Activated CD8-positive, alpha-beta memory T cell treated with anti-CD3 and anti-CD28 coated beads, Interleukin-2, amount 50 U/mL, for 4 hours (primary cell): ENCODE measurements at places on chromosomes 5 and 9.

- no peak for DNase-seq
Measured at GRCh38 chr9:110997847-110998246, 40.4 kb downstream of the LPAR1 start.

GRCh38 chr5:149175346-149176105, 34.2 kb downstream of the ABLIM3 start:
- no peak for DNase-seq

- DNase-seq, result no peak
Measured at GRCh38 chr5:138111937-138112336, 27.3 kb downstream of the NME5 start.

GRCh38 chr5:119418606-119419100, 33.6 kb upstream of the HSD17B4 start:
- DNase-seq, result no peak

DNA sequence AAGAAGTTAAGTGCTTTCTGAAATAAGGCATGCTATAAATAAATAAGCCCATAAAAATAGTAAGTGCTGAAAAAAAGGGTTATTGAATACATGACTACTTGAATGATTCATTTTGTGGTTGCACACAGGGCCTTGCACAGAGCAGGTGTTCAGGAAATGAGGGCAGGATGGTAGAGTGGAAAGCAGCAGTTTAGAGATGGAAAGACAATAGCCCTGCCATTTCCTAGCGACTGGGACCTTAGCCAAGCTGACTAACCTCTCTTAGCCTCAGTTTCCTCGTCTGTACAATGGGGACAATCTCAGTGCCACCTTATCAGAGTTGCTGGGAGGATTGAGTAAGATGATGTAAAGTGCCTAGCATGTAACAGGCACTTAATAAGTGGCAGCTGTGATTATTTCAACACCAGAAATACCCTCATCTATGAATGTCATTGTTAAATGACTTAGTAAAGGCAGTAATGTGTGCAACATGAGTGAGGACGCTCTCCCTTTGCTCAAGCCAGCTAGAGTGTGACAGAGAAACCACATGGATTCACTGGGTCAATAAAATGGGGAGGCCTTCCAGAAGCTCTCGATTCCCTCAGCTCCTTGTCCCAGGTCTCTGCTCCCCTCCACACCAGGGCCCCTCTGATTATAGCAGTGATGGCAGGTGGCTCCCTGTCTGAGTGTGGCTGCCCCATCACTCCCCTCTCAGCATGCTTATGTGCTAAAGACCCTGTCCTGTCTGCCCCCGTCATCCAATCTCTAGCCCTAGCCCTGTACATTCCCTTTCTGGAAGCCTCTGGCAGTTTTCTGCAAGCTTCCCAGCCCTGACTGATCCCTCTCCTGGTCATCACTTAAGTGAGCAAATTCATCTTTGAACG, 16.0 kb upstream of the PHF19 start:
- peak; percentile 55 for DNase-seq

GRCh38 chr5:154221371-154221896, 30.9 kb downstream of the GALNT10 start:
- peak; percentile 53 for DNase-seq

- no peak for DNase-seq
Measured at GRCh38 chr5:113344973-113345940, 89.5 kb downstream of the TSSK1B start.

DNA sequence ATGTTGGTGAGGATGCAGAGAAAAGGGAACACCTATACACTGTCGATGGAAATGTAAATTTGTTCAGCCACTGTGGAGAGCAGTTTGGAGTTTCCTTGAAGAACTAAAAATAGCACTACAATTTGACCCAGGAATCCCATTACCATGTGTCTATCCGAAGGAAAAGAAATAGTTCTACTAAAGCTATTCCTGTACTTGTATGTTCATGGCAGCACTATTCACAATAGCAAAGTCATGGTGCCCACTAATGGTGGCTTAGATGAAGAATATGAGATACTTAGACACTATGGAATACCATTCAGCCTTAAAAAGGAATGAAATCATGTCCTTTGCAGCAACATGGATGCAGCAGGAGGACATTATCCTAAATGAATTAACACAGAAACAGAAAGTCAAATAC, 50.2 kb upstream of the CAST start:
- no peak for DNase-seq

DNA sequence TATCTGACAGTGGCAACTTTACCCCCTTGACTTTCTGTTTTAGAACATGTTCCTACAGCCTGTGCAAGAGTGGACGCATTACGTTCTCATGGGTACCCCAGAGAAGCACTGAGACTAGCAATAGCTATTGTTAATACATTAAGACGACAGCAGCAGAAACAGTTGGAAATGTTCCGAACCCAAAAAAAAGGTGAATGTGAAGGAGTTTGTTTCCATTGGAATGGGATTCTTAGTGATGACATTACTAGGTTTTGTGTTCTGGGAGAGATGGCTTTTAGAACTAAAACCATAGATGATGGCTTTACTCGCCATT, 194.1 kb downstream of the ZSWIM6 start:
- no peak for DNase-seq

DNA sequence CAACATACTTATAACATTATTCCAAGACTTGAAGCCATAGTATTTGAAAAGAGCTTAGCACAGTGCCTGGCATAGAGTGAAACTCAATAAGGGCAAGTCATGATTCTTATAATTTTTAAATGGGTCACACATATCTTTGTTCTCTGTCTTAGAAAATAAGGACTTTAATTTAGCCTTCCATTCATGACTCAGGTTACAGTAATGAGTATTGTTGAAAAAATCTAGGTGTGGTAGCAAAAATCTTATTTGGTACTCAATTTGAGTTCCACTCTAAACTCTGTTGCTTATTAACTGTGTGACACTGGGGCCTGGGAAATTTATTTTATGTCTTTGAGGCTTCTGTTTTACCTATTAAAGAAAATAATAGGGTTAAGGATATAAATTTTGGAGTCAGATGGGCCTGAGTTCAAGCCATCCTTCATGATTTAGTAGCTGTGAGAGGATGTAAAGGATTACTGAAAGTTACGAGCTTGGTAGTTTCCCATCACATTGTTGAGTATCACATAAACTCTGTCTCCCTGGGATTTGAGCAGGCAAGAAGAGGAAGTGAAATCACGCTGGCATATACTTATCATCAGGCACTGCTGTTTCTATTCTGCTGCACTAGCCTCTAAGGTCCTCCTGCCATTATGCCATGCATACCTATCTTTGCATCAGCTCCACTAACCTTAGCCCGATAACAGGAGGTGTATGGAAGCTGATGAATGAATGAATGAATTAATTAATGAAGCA, 1.5 kb downstream of the SPINK9 start:
- DNase-seq, result no peak
